ENCODE measurements at places on chromosomes 3 and 15.

GRCh38 chr3:172307141-172307560 lies 141.1 kb downstream of the GHSR start:
- DNase-seq, result no peak

- DNase-seq, result no peak
Measured at GRCh38 chr15:58058073-58058472, 7.4 kb downstream of the ALDH1A2 start.

DNA sequence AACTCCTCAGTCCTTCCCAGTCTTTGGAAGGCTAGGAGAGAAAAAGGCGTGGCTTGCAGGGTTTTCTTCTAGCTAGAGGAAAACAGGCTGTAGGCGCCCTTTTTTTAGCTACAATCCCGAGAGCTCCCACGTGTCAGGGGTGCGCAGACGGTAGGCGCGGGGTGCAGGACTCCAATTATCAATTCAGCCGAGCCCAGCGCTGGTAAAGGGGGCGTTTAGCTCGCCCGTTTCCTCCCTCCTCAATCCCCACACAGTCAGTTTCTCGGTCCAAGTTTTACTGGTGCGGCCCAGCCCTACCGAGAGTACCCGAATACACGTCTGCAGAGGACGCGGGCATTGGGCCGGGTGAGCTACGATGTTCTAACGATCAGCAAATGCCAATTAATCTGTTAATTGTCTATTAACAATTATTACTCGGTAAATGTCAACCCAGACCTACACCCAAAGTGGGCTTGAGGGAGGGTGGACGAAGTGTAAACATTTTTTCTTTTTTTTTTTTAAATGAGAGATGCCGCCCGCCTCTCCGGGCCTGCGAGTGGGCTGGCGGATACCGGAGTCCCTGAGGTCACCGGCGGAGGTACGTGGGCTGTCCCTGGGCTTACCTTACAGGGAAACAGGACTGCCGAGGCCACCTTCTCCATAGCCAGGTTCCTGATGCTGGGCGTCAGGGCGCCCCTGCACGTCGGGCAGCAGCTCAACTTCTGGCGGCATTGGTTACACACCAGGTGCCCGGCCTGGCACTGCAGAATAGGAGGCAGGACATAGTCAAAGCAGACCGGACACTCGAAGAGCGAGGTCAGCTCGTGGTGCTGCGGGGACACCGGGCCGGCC lies 923 bp downstream of the SIAH2 start:
- peak; percentile 25 for DNase-seq

DNA sequence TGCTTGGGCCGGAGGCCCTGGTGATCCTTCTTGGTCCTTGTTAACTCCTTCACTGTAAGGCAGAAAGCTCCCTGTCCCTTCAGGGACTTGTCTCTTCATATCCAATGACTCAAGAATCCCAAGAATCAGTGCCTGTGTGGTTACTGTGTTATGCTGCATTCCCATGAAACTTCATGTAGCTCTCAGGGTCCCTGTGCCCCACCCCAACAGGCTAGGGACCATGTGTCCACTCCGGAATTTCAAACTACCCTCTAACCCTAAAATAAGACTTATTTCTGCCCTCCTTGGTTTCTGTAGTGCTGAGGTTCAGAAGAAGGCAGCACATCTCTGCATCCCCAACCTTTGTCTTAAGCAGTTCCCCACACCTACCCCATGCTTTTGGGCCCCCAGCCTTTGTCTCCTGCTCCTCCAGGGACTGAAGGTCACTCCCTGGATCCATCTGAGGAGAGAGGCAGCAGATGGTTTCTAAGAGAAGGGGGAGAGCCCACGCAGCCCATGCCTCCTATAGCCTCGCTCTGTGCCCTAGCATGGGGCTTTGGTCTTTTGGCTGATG lies 531 bp upstream of the MAP1A start:
- no peak for DNase-seq

- no peak for DNase-seq
Measured at GRCh38 chr3:183161552-183162336, 790 bp downstream of the LAMP3 start.

DNA sequence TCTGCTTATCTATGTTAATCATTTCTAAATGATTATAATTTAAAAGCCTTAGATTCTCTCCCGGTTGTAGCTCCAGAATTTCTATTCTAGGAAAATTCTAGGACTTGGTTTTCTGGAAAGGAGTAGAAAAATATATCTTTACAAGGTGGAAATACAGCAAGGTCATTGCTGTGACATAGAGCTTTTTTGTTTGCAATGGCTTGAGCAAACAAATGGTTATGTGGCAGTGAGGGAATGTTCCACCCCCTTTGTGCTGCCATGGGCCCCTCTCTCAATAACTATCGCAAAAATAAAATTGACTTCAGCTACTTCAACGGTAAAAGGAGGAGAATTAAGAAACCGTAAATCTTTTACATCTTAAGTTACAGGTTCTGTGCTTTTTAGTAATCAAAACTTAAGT lies 517.1 kb downstream of the EPHA3 start:
- DNase-seq, result no peak

All from kidney glomerular epithelial cell (primary cell).